ENCODE measurements at places on chromosomes 1 and 21.
A peak's percentile ranks its signal among the peaks of the same experiment; 100 is the strongest.

DNA sequence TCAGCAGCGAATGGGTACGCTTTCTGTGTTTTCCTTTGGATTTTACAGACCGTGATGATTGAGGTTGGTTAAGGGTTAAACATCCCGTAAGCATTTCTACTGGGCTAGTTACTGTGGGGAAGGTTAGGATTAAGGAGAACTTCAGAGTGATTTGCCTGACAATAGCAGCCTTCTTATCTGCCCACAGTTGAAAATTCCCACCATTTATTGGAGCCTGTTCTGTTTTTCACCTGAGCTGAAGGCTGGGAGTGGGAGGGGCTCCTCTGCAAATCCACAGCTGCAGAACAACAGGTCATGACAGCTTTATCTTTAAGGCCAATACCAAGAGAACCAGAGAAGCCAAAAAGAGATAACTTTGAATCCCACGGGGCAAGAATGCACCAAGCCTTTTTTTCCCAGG lies 168.6 kb downstream of the KAZN start:
- DNase-seq, result no peak

- no peak for DNase-seq
Measured at GRCh38 chr1:203763505-203763904, 1.5 kb upstream of the LAX1 start.

GRCh38 chr1:110462964-110463363 lies 12.0 kb downstream of the PROK1 start:
- DNase-seq, result no peak

DNA sequence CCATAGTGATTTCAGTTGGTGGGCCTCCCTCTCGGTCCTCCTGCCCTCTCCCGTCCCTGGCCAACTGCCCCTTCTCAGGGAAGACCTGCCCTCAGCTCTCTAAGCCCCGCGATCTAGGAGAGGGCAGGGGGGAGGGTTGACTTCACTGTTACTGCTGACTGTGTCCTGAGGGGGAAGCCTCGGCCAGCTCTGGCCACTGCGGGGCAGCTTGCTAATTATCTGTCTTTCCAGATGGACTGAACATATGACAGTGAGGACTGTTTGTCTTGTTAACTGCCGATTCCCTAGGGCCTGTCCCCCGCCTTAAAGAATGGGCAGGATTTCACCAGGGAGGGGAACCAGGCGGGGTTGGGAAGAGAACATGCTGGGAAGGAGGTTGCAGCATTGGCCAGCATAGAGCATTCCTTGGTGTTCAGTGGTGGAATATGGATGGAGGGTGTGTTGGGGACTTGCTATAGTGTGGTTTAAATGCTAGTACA lies 22.9 kb downstream of the NIPAL3 start:
- DNase-seq, result peak; percentile 65

- DNase-seq, result no peak
Measured at GRCh38 chr1:17629460-17629859, 90.0 kb downstream of the ARHGEF10L start.

DNA sequence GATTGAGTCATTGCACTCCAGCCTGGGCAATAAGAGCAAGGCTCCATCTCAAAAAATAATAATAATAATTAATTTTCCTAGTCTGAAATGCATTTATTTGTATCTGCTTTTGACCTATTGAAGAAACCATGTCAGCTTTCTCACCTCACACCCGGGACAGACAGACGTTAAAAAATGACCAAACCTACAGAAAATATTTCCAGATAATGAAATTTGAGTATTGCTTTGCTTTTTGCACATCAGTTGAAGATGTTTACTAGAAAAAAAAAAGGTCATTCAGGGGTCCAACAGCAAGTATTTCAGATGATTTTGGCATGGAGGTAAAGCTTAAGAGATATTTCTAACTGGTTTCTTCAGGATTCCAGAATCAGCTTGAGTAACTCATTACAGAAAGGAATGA lies at the start of gene OR6K6:
OR6K6 (plus strand) TSS at position 301 of the 400 bp plus-strand sequence. CDS start 168 bp downstream, outside the sequence.
- DNase-seq, result no peak

DNA sequence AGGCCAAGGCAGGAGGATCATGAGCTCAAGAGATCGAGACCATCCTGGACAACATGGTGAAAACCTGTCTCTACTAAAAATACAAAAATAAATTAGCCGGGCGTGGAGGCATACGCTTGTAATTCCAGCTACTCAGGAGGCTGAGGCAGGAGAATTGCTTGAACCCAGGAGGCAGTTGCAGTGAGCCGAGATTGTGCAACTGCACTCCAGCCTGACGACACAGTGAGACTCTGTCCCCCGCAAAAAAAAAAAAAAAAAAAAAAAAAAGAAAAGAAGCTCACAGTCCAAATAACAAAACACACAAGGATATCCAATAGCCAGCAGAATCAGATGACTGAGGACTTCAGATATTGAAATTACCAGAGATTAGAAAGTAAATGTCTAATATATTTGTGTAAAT lies 11.8 kb downstream of the AHCTF1 start:
- no peak for DNase-seq

- DNase-seq, result no peak
Measured at GRCh38 chr1:204756811-204757210, 71.3 kb upstream of the LRRN2 start.

DNA sequence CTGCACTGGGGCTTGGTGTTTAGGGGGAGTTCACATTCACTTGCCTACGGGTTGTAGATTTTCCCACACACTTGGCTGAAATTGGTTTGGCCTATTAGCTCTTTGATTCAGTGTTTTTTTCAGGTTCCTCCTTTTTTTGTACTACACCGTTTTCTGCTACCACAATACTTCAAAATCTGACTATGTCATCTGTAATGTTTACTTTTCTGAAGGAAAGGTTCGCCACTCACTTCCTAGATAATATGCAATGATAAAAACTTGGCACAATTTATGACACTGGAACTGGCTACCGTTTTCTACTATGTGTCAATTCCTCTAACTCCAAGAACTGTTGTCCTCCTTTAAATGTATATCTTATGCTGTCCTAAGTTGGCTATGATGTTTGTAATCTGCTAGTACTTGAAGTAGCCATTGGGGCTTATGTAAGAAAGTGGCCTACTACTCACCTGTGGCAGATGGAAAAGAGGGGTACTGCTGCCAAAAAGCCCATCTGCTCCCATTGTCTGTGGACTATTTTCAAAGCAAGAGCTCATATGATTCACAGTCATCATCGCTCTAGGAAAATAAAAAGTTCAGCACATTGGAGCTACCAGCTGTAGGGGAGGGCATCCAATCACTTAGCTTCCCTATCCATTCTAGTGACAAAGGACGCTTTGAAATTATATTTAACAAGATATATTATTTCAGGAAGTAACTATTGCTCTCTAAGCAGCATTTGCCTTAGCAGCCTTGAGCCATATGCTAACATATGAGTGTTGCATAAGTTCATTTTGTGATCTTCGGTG lies 42.4 kb upstream of the BACH1 start:
- DNase-seq, result no peak

DNA sequence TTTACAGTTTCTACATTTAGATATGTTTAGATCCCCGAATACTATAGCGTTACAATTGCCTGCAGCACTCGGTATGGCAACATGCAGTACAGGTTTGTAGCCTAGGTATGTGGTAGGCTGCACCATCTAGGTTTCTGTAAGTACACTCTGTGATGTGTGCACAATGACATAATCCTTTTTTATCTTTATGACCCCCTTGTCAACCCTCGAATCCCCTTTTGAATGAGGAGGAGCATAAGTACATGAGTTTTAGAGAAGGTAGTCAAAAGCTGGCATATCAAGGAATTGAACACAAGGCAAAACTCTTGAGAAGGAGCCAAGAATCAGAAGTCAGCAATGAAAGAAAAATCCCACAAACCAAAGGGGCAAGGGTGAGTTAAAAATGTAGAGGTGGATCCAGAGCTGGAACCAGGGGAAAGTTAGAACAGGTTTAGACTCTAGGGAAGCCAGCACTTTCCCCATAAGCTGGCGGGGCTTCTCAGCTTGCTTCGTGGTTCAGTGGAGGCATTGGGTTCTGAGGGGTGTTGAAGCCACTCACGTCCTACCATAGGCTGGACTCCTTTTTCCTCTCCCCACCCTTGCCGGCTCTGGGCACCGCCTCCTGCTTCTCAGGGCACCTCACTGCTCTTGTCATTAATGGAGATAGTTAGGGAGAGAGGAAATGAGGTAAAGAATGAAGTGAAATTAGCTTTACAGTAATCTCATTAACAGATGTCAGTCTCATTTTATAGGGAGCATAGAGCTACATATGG lies 31.3 kb downstream of the OLFML3 start:
- no peak for DNase-seq

DNA sequence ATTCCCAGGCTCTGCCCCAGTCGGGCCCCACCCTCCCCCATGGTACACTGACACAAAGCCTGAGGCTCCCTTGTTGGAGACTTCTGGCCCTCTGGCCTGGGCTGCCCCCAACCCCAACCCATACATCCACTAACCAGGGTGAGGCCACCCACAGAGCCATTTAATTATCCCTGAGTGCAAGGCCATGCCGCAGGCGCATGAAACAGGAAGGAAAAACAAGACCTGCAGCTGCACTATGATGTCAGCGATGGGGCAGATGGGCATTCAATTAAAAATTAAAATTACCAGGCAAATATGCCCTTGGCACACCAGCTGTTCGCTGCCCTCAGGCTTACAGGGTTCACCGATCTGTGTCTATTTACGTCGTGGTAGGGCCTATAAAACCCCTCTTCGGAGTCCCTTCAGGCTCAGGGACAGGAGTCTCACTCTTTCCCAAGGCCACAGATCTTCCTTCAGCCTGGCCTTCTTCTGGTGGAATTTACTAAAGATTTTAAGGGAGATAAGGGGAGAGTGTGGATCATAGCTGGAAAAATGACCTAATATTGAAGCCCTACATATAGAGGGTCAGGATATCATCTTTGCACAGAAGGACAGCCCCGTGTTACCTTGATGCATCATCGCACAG lies 29.6 kb upstream of the RGS16 start:
- DNase-seq, result peak; percentile 54

DNA sequence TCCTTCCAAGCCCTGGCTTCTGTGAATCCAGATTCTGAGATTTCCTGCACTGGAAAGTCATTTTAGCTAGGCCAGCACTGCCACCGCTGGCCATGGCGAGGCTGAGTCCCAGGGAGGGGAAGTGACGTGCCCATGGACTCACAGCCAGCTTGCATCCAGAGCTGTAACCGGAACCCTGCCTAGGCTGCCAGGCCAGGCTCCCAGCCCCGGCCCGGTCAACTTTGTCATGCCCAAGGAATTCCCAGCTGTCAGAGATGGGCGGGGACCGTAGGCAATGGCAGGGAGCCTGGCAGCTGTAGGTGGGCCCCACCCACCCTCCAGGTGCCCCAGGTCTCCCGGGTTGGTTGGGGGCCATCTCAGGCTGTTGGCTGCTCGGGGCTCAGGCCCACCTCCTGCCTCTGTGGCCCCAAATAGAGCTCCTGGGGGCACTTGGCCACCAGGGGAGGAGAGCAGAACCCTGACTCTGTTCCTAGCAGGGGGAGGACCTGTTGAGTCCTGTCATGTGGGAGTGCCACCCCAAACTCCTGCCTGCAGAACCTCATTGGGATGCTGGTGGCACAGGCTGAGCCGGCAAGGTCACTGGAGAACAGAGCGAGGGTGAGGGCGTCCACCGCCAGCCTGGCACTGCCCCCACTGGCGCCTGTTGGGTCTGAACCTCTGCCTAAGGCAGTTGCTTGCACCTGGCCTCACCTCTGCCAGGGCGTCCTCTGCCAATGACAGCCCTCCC lies 57.8 kb downstream of the FOXO6 start:
- peak; percentile 69 for DNase-seq

- DNase-seq, result no peak
Measured at GRCh38 chr21:17780539-17780938, 38.6 kb downstream of the C21orf91 start.

- DNase-seq, result no peak
Measured at GRCh38 chr1:168135116-168135920, 1.4 kb downstream of the GPR161 start.

GRCh38 chr1:170664828-170665612 lies 1.1 kb downstream of the PRRX1 start:
- no peak for DNase-seq

DNA sequence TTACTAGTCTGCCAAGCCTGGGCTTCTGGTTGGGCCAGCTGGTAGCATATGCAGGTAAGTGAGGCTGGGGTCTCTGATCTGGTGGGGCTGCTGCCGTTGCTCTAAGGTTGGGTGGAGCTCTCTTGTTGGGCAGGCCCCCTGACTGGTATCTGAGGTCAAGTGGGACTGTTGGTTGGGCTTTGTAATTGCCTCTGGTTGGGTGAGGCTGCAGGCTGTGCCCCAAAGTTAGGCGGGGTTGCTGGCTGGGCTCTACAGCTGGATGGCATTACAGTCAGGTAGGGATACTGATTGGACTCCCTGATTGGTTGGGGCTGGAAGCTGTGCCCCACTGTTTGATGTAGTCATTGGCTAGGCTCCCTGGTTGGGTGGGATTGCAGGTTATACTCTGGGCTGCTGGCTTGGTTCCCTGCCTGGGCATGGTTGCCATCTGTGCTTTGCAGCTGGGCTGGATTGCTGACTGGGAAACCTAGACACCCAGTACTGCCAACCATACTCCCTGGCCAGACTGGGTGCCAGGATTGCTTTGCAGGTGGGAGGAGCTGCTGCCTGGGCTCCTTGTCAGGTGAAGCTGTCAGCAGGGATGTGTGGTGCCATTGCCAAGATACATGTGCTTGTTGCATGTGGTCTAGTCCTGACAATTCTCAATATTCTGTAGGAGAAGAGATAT lies 130.5 kb downstream of the RABGAP1L start:
- no peak for DNase-seq

DNA sequence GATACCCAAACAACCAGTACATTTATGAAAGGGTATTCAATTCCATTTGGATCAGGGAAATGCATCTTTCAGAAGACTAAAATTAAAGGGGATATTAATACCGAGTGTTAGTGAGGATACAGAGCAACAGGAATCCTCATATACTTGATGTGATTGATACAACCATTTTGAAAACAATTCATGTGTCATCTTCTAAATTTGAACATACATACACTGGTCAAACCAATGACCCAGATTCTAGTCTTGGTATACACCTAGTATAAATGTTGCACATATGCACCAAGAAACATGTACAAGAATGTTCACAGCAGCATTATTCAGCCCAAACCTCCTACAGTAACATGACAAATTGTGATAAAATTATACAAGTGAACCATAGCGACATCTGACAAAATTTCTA lies 58.6 kb downstream of the ZNF644 start:
- no peak for DNase-seq

GRCh38 chr1:51518586-51519047 lies 449 bp downstream of the EPS15 start:
- peak; percentile 42 for DNase-seq

DNA sequence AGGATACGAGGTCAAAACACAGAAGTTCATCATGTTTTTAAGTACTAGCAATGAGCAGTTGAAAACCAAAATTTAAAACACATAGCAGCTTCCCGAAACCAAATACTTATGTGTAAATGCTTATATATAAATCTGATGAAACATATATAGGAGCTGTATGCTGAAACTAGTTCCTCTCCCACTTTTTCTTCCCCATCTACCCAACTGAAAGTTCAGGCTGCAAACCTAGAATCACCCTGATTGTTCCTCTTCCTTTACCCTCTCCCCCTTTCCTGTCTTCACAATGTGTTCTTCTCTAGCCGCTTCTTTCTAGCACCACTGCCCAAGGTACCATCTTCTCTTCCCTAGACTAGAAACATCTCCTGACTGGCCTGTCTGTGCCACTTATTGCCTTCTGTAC lies 90.6 kb downstream of the ST3GAL3 start:
- DNase-seq, result no peak

- DNase-seq, result no peak
Measured at GRCh38 chr1:180266275-180267210, 36.5 kb downstream of the LHX4 start.

- DNase-seq, result no peak
Measured at GRCh38 chr1:40588586-40588985, 57.1 kb downstream of the ZNF684 start.
